ENCODE measurements at places on chromosomes 16 and 17.
A peak's percentile ranks its signal among the peaks of the same experiment; 100 is the strongest.

- no peak for DNase-seq
Observed at GRCh38 chr17:31148205-31148604, 53.4 kb downstream of the NF1 start.

GRCh38 chr17:81580481-81580880, 28.3 kb upstream of the FAAP100 start:
- DNase-seq: no peak

DNA sequence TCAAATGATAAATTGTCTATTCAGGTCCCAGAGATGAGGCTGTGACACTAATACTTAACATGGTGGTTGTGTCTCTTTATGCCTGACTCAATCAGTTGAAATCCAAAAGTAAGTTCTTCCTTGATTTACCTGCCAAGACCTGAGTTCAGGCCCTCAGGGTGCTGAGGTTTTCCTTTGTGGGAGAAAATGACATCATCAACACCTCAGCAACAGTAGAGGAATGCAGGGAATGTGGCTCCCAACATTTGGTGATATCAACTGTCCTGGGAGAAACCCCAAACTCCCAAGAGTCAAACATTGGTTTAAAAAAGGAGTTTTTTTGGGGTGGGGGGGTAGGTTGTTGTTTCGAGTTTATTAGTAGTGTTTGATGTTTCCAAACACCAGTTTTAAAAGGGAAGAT, 14.7 kb downstream of the RNF43 start:
- no peak for DNase-seq

DNA sequence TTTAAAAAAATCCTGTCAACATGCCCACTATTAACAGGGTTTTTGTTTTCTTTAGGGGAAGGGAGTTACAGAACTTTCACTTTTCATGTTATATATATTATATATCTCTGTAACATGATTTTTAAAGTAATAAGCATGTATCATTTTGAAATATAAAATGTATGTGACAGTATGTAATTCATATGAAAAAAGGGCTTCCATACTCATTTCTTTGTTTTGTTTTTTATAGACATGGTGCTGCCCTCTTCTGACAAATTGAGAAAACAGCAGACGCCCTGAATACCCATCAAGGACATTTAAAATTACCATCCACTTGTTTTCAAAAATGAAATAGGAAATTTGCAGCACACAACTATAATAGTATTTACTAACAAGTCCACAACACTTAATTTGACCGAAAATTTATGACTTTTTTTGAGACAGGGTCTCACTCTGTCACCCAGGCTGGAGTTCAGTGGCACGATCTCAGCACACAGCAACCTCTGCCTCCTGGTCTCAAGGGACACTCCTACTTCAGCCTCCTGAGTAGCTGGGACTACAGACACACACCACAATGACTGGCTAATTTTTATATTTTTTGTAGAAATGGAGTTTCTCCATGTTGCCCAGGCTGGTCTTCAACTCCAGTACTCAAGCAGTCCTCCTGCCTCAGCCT, 30.4 kb downstream of the CFDP1 start:
- no peak for DNase-seq

- DNase-seq: no peak
Observed at GRCh38 chr17:58369214-58370031, 17.4 kb upstream of the SUPT4H1 start.

- DNase-seq: no peak
Observed at GRCh38 chr17:33175562-33175961, 117.5 kb downstream of the ASIC2 start.

GRCh38 chr17:82800885-82801284, 38.9 kb downstream of the ZNF750 start:
- no peak for DNase-seq

- DNase-seq: peak; percentile 44
Observed at GRCh38 chr16:48054881-48055601, 100.8 kb downstream of the ABCC12 start.

- DNase-seq: no peak
Observed at GRCh38 chr17:9986754-9987382, 81.8 kb upstream of the RCVRN start.

DNA sequence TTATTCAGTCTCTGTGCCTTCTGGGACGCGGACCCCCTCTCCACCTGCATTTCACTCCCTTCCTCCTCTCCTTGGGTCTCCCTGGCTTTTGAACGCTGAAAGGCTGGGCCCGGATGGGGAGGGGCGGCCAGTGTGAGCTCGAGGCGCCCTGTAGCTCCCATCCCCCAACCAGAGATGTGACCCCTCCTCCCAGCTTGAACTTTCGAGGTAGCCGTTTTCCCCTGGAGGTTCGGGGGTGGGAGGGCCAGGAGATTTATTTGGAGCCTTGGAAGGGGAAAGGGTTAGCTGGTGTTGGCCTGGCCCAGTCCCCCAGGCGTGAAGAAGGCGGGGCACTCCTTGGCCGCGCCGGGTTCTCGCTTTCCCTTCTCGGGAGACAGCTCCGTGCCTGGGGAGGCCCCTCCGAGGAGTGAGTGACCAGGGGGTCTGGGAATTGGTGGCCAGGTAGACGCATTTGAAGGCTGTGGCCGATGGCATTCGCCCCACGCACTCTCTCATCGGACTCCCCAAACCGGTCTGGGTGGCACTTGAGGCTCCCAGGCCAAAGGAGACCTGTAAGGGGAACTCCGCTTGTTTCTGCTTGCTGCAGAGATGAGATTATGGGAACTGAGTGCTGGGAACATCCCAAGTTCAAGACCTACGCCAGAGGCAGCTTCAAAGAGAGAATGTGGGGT, 942 bp downstream of the LDAF1 start:
- peak; percentile 31 for DNase-seq

All from activated CD4-positive, alpha-beta memory T cell treated with anti-CD3 and anti-CD28 coated beads for 36 hours (primary cell).